Eye (tissue), 1 donor: ENCODE measurements at places on chromosomes 5 and 9.

- DNase-seq, result no peak
These were observed 20.3 kb downstream of the MFAP3 start for GRCh38 chr5:154059039-154059430.

DNA sequence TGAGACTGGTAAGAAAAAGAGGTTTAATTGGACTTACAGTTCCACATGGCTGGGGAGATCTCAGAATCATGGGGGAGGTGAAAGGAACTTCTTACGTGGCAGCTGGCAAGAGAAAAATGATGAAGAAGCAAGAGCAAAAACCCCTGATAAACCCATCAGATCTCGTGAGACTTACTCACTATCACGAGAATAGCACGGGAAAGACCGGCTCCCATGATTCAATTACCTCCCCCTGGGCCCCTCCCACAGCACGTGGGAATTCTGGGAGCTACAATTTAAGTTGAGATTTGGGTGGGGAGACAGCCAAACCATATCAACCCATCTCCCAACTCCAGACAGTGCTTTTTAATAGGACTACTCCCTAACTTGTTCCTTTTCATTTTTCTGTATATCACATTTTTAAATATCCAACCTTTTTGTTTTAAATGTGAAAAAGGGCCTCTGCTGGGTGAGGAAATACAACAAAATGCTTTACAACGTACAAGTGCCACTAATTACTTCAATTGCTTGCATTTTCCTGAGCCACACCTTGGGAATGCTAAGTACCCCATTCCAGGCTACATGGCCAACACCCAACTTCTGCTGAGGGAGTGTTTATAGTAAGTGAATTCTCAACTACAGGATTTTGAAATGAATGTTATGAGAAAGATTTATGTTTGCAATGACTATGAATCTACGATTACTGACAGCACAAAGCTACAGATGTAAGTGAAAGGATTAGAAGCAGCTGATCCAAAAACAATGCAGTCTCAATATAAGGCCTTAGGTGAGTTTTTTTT lies 294.1 kb upstream of the CD180 start:
- DNase-seq, result no peak

GRCh38 chr5:3301306-3301705 lies 294.3 kb upstream of the IRX1 start:
- peak; percentile 43 for DNase-seq

DNA sequence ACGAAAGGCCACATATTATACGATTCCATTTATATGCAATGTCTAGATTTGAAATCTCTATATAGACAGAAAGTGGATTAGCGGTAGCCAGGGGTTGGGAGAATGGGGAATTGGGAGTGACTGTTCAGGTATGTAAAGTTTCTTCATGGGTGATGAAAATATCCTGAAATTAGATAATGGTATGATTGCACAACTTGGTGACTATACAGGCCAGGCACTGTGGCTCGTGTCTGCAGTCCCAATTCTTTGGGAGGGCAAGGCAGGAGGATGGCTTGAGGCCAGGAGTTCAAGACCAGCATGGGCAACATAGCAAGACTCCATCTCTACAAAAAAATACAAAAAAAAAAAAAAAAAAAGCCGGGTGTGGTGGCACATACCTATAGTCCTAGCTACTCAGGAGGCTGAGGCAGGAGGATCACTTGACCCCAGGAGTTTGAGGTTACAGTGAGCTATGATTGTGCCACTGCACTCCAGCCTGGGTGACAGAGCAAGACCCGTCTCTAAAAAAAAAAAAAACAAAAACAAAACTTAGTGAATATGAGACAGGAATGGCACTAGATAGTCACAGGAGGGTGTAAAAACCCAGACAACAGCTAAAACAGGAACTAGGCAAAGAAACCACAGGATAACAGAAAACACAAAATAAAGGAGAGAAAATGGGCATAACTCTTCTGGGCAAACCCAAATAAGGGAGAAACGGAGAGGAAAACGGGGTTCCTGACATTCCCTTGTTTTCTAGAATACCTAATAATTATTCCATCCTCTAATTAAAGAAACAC lies 72.1 kb upstream of the ZNF618 start:
- DNase-seq, result no peak

DNA sequence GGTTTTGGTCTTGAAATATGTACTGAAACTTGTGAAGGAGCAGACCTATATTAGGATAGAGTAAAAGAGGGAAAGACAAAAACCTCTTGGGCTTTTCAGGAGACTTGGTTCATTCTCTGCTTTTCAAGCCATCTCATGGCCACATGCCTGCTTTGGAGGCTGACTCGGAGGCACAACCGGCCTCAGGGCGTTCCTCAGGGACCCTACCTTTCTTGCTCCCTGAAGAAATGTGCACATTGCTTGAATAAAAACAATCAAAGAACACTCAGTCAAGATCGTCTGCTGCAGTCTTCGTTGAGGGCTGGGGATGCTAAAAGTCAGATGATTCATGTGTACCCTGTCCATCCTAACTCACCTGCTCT lies 994 bp downstream of the IRGM start:
- DNase-seq, result no peak

GRCh38 chr9:132383462-132383883 lies 23.2 kb downstream of the TTF1 start:
- no peak for DNase-seq
